ENCODE measurements at places on chromosomes 1 and 21.

GRCh38 chr1:21938732-21939538 is 1.8 kb upstream of the HSPG2 start:
- DNase-seq: no peak

DNA sequence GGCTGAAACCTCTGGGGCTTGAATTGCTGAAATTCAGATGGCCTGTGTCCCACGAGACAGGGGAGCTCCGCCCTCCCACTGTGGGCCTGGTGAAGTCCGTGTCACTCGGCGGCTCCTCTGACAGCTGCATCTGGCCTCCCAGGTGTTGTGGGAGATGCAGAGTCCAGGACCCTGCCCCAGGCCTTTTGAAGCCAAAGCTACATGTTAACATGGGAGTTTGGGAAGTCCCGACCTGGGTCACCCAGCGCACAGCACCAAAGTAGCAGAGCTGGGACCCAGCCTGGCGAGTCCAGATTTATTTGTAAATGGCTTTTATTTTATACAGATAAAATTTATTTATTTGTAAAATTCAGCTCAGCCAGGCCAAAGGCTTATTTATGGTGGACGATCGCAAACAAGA is 28.9 kb downstream of the SLC37A1 start:
- no peak for DNase-seq

DNA sequence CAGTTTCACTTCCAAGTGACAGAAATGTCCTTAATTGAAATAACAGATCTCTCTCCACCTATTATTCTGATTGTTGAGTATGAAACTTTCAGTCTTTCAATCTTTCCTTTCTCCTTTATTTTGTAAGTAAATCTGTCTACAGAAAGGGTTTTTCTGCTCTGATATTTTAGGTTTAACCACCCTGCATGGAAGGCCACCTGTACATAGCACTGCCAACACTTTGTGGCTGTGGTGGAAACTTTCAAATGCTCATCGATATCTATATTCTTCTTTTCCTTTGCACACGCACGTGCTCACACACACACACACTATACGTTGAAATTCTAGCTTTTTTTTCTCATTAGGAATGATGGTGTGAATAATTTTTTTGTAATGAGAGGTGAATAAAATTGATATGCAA is 1179.3 kb downstream of the KCNT2 start:
- no peak for DNase-seq

- DNase-seq: no peak
Observed at GRCh38 chr1:29849038-29849750, 612.9 kb downstream of the PTPRU start.

All from stimulated activated CD8-positive, alpha-beta memory T cell treated with anti-CD3 and anti-CD28 coated beads, Interleukin-7, amount 100 ng/mL, for 1 hour (primary cell).